Liver (tissue), 10 donors: ENCODE measurements at places on chromosomes 16 and 17. TPM values are rescaled to one million over a fixed set of nuclear protein-coding genes. Genes with fewer than 3 reads are reported as not detected.

- no peaks in the 10 kb centered on the region for H3K27me3 ChIP-seq
- no peaks in the 10 kb centered on the region for H3K4me1 ChIP-seq
- H3K27ac ChIP-seq, result no peak overlapping the region
- no peak overlapping the region for H3K4me3 ChIP-seq
Measured at GRCh38 chr16:86007524-86007923, 108.6 kb downstream of the IRF8 start.

- no peak overlapping the region for H3K27ac ChIP-seq
- peaks cover 5% of the 10 kb centered on the region for H3K4me1 ChIP-seq
- DNase-seq, result no peak
- H3K4me3 ChIP-seq, result no peak overlapping the region
- no peaks in the 10 kb centered on the region for H3K27me3 ChIP-seq
Measured at GRCh38 chr16:22198547-22199293, 7.4 kb upstream of the EEF2K start.

Gene PRKCB
- 6.2 TPM for total RNA-seq

GRCh38 chr17:38352245-38353085 lies 821 bp downstream of the SOCS7 start:
- H3K27ac ChIP-seq, result no peak overlapping the region
- no peaks in the 10 kb centered on the region for H3K27me3 ChIP-seq
- H3K4me1 ChIP-seq, result peaks cover 7% of the 10 kb centered on the region
- H3K4me3 ChIP-seq, result peak overlapping the region; percentile 75

GRCh38 chr16:71727551-71728324 lies 3.2 kb upstream of the PHLPP2 start:
- no peaks in the 10 kb centered on the region for H3K27me3 ChIP-seq
- peaks cover 15% of the 10 kb centered on the region for H3K4me1 ChIP-seq
- H3K27ac ChIP-seq, result peak overlapping the region; percentile 81
- peaks cover 15% of the 10 kb centered on the region for H3K36me3 ChIP-seq

- DNase-seq, result no peak
- H3K36me3 ChIP-seq, result peaks cover 1% of the 10 kb centered on the region
- no peak overlapping the region for H3K4me3 ChIP-seq
- H3K27me3 ChIP-seq, result no peaks in the 10 kb centered on the region
- peaks cover 47% of the 10 kb centered on the region for H3K4me1 ChIP-seq
Measured at GRCh38 chr17:64123114-64123513, 6.8 kb downstream of the ERN1 start.

Gene CLEC3A
- not detected for total RNA-seq

- no peaks in the 10 kb centered on the region for H3K36me3 ChIP-seq
- no peaks in the 10 kb centered on the region for H3K4me1 ChIP-seq
- H3K27me3 ChIP-seq, result no peaks in the 10 kb centered on the region
- no peak for DNase-seq
- no peak overlapping the region for H3K4me3 ChIP-seq
Measured at GRCh38 chr16:23702951-23703350, 10.1 kb downstream of the ERN2 start.

Gene CDR2L
- total RNA-seq, result 0.70 TPM

Gene WNK4
- 0.33 TPM for total RNA-seq

Gene MT1E
- 206 TPM for total RNA-seq

DNA sequence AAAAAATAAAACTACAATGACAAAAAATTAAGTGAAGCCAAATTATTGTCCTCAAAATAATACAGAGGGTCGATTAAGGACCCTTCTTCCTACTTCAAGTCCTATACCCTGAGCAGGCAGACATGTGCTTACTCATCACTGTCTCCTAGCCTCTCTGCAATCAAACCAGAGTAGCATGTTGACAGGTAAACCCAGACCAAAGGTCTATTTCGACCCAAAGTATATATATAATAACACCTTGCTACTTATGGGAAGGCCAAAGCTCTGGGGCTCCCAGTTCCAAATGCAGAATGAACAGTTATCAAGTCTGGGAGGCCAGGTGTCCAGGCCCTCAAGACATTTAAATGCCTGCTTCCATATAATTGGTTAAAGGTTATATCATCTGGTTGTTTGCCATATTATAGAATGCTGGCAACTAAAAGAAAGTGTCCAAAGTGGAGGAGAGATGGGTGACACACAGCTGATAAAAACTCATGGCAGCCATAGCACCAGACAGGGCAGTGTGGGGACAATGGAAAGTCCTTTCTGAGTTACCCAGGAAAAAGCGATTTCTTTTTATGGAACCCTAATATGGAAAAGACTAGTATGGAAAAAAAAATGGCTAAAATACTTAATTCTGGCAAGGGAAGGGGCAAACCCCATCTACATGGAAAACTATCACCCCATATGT lies 53.6 kb downstream of the N4BP1 start:
- H3K4me1 ChIP-seq, result peaks cover 15% of the 10 kb centered on the region
- H3K27ac ChIP-seq, result no peak overlapping the region
- H3K4me3 ChIP-seq, result no peak overlapping the region
- no peaks in the 10 kb centered on the region for H3K27me3 ChIP-seq

Gene ANKRD40CL
- not detected for total RNA-seq

DNA sequence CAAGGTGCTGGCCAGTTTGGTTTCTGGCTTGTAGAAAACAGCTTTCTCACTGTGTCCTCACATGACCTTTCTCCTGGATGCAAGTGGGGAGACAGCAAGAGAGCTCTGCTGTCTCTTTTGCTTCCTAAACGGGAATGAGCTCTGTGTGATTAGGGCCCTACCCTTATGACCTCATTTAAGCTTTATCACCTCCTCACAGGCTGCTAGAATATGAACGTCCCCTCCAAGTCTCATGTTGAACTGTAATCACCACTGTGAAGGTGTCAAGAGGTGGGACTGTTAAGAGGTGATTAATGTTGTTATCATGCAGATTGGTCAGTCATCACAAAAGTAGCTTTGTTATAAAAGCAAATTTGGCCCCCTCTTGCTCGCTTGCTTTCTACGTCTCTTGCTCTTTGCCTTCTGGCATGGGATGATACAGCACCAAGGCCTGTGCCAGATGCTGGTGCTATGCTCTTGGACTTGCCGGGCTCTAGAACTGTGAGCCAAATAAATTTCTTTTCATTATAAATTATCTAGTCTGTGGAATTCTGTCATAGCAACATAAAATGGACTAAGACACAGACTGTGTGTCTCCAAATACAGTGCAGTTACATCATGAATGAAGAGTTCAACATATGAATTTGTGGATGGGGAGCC lies 14.8 kb upstream of the POLR3E start:
- H3K27ac ChIP-seq, result no peak overlapping the region
- no peaks in the 10 kb centered on the region for H3K4me1 ChIP-seq

DNA sequence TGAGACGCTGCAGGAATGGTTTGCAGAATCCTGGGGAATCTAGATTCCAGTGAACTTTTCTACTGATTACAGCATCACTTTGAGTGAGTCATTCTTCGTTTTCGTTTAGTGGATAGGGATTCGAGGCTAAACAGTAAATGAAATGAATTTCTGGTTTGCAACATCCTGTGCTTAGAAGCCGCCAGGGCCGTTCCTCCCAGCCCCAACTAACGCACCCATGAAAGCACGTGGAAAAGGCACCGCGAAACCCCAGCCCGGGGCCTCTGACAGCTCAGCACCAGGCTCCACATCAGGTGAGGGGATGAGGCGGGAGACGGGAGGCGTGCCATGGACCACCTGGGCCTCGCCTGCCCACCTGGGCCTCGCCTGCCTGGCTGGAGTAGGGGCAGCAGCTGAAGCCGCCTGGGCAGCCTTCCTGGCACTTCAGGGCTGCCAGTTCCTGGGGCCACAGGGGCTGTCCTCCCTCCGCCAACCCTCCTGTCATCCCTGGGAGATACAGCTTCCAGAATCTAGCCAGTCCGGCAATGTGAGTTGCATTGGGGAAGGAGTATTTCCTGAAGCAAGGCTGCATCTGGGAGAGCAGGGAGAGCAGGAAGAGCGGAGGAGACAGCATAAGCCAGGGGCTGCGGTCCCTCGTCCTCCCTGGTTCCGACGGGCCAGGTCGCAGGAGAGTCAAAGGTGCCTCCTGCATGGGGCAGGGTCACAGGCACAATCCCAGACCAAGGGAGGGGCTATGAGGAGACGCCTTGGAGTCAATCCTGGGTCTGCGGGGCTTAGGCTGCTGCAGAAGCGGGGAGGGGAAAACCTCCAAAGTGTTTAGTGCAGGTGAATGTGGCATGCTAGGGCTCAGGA lies 78.4 kb downstream of the RPH3AL start:
- peaks cover 4% of the 10 kb centered on the region for H3K36me3 ChIP-seq
- H3K27ac ChIP-seq, result no peak overlapping the region
- H3K4me3 ChIP-seq, result no peak overlapping the region

Gene CACNA1G
- 0.14 TPM for total RNA-seq

- peaks cover 9% of the 10 kb centered on the region for H3K4me1 ChIP-seq
- no peak overlapping the region for H3K27ac ChIP-seq
- H3K27me3 ChIP-seq, result no peaks in the 10 kb centered on the region
- H3K36me3 ChIP-seq, result peaks cover 2% of the 10 kb centered on the region
- no peak overlapping the region for H3K4me3 ChIP-seq
Measured at GRCh38 chr16:53211253-53211652, 156.5 kb downstream of the CHD9 start.

DNA sequence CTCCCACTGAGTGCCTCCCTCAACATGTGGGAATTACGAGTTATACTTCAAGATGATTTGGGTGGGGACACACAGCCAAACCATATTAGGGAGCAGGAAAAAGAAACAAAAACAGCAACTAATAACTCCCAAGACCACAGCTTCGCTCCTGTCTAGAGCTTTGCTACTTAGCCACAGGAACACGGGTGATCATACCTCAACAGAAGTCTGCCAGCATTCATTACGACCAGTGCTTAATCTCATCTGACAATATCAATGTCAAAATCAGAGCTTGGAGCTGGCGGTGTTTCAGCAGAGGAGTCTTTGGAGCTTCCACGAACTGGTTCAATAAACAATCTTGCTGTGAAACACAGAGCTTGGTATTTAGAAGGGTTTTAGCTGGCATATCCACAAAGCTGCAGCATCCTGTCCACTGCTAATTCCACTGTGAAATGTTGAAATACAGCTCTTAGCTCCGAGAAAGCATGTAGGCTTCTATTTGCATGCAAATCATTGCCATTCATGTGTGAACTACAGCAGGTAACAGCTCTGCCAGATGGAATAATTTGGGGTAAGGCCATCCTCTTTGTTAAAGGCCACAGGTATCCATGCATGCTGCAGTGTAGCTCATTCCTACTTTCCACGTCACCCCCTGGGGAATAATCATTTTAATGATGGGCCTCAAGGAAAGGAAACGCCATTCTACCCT lies 128.4 kb upstream of the GOT2 start:
- H3K4me3 ChIP-seq, result no peak overlapping the region
- no peaks in the 10 kb centered on the region for H3K36me3 ChIP-seq
- no peaks in the 10 kb centered on the region for H3K27me3 ChIP-seq
- no peak for DNase-seq
- H3K4me1 ChIP-seq, result no peaks in the 10 kb centered on the region

GRCh38 chr16:67723151-67723910 lies 4.2 kb upstream of the GFOD2 start:
- no peaks in the 10 kb centered on the region for H3K27me3 ChIP-seq
- peaks cover 7% of the 10 kb centered on the region for H3K36me3 ChIP-seq
- H3K4me1 ChIP-seq, result peaks cover 49% of the 10 kb centered on the region

GRCh38 chr16:1332618-1333148 lies 762 bp upstream of the BAIAP3 start:
- H3K36me3 ChIP-seq, result no peaks in the 10 kb centered on the region
- H3K27me3 ChIP-seq, result no peaks in the 10 kb centered on the region
- DNase-seq, result no peak
- no peak overlapping the region for H3K4me3 ChIP-seq

Gene WSCD1
- total RNA-seq, result 1.7 TPM

GRCh38 chr16:61929776-61930175 lies 106.5 kb downstream of the CDH8 start:
- H3K36me3 ChIP-seq, result no peaks in the 10 kb centered on the region
- H3K27me3 ChIP-seq, result peaks cover 2% of the 10 kb centered on the region
- no peak overlapping the region for H3K27ac ChIP-seq
- H3K4me1 ChIP-seq, result no peaks in the 10 kb centered on the region
- DNase-seq, result no peak
- no peak overlapping the region for H3K4me3 ChIP-seq

GRCh38 chr17:29050176-29050575 lies 7.2 kb downstream of the PIPOX start:
- no peaks in the 10 kb centered on the region for H3K27me3 ChIP-seq
- H3K27ac ChIP-seq, result no peak overlapping the region
- DNase-seq, result no peak
- peaks cover 38% of the 10 kb centered on the region for H3K4me1 ChIP-seq

Gene KRTAP9-8
- total RNA-seq, result not detected

Gene ATP2A1
- total RNA-seq, result 0.17 TPM

DNA sequence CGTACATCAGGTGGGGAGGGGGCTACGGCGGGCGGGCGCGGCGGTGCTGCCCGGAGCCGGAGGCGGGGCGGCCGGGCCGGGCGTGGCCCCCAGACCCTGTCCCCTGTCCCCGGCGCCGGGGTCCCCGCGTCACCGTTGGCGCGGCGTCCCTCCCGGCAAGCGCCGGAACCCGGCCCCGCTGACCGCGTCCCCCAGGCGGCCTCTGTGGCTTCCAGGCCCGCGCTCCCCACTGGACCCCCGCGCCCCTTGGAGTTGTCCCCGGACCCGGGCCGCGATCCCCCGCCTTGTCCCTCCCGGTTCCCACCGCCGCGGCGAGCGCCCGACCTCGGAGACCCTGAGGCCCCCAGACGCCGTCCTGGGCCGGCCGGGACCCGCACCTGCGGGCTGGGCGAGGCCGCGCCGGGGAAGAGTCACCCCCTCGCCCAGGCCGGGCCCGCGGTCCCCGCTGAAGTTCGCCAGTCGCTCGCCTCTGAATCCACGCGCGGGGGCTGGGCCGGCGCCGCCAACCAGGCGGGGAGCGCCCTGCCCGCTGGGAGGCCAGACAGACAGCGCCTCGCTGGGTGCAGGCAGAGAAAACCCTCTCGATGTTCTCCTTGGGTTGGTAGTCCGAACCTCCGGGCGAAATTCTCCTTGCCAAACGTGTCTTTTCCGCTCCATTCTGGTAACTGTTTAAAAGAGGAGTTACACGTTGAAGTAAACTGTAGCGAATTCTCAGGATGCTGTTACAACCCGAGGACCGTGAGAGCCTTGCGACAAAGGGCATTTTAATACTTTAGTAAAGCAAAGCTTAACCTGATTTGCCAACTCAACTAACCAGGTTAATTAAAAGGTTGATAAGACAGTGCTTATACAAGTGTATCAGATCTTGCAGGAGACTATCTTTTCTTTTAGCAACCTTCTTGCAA lies 761 bp downstream of the GAN start:
- DNase-seq, result peak; percentile 52
- H3K36me3 ChIP-seq, result no peaks in the 10 kb centered on the region
- peak overlapping the region; percentile 87 for H3K27ac ChIP-seq
- peaks cover 18% of the 10 kb centered on the region for H3K4me1 ChIP-seq
- no peaks in the 10 kb centered on the region for H3K27me3 ChIP-seq

- no peaks in the 10 kb centered on the region for H3K36me3 ChIP-seq
- no peak overlapping the region for H3K4me3 ChIP-seq
- H3K27me3 ChIP-seq, result no peaks in the 10 kb centered on the region
- no peaks in the 10 kb centered on the region for H3K4me1 ChIP-seq
- DNase-seq, result no peak
Measured at GRCh38 chr17:72400863-72401262, 280.0 kb downstream of the SOX9 start.
